Left cardiac atrium (tissue), 4 donors: ENCODE measurements at places on chromosomes 4 and X.
A peak's percentile ranks its signal among the peaks of the same experiment; 100 is the strongest.

GRCh38 chr4:94595880-94596483 lies 144.2 kb downstream of the PDLIM5 start:
- DNase-seq, result no peak

GRCh38 chrX:68842351-68842750 lies 13.5 kb downstream of the EFNB1 start:
- no peak for DNase-seq

GRCh38 chr4:27728892-27729291 lies 868.3 kb downstream of the STIM2 start:
- DNase-seq, result no peak

DNA sequence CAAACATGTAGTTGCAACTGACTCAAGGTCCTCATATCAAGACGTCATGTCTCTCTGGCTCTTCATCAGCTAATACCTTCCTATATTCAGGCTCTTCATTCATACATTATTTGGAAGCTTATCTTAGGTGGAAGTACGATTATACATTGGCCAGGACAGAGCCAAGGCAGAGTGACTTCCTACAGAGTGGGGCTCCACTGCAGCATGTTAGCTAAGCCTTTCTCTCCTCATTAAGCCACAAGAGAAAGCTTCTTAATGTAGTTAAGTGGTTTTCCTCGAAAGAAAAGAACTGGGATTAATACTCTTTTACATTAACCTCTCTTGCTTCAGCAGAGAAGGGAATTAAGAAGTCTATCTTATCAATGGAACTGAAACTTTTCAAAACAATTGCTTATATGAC lies 15.0 kb downstream of the C4orf33 start:
- DNase-seq, result no peak

GRCh38 chrX:18377796-18378195 lies 23.3 kb upstream of the SCML2 start:
- DNase-seq, result no peak

- DNase-seq, result no peak
Measured at GRCh38 chr4:174591243-174592021, 69.1 kb upstream of the HPGD start.

GRCh38 chrX:130228871-130229270 lies 39.8 kb downstream of the ZNF280C start:
- DNase-seq, result no peak

DNA sequence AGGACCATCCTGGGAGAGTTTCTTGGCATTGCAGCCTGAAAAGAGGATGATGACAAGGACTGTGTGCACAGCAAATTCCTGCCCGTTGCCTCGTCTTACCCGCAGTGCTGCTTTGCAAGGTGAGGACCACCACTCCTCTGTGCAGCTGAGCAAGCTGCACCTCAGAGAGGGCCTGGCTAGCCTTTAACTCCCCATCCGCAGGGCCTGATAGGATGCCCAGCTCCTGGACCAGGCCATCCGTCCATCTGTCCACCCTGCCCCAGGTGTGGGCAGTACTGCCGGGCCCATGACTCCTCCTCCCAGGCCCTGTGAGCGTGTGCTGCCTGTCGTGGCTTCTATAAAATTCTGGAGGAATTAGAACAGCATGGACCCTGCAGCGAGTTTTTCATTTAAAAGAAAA lies 43.9 kb upstream of the PPP2R2C start:
- DNase-seq, result no peak

DNA sequence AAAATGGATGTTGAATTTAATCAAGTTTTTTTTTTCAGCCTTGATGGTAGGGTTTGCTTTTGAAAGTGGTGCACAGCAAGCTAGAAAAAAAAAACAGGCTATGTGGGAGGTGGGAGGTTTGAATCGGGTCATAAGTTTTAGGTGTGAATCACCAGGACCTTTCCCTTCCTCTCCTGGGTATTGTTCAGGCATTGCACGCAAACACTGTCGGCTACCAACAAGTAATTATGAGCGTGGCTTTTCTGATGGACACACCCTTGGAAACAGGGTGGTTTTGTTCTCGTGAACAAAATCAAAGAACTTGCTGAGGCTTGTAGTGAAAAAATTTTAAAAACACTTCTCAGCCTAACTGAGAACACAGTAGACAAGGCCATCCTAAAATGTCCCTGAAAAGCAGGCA lies 18.1 kb downstream of the PIR start:
- no peak for DNase-seq

- DNase-seq, result no peak
Measured at GRCh38 chr4:173735049-173735448, 205.0 kb upstream of the HAND2 start.

- DNase-seq, result no peak
Measured at GRCh38 chr4:140839888-140840790, 84.0 kb upstream of the TBC1D9 start.

GRCh38 chrX:123983240-123983639 lies 21.7 kb downstream of the STAG2 start:
- DNase-seq, result no peak

DNA sequence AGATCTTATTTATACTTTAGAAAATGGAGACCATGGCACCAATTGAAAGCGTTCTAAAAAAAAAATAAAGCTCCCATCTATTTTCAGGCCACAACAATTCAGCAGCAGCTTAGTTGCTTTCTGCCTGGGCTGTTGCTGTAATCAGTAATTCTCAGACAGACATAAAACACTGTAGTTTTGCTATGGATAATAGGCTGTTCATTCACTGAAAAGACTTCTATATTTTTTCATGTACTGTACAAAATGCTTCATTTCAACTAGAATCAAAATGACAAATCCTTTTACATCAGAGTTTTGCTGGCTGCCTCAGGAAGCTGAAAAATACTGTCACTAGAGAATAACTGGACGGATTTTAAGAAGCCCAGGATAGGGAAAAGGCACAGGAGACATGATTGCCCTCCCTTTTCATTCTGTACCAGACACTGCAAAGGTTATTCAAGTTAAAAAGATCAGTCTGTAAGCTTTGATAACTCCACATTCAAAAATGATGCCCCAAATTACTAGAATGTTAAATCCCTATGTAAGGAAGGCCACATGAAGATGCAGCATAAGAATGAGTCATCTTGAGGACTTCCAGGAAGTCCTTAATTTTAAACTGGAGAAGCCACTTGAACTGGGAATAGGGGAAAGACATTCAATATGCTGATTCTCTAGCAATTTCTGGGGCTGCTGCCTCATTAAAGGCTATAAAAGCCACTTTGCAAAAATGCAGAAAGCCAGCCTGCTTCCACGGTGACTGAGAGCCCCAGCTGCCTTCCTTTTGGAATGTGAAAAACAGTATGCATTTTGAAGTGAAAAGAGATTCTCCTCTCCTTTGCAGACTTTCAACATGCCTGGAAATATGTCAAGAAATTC lies 403.2 kb upstream of the RASGEF1B start:
- no peak for DNase-seq

GRCh38 chr4:38091636-38092035 lies 131.4 kb downstream of the PTTG2 start:
- no peak for DNase-seq

GRCh38 chrX:319579-320125 lies 1.1 kb upstream of the GTPBP6 start:
- peak; percentile 51 for DNase-seq

- no peak for DNase-seq
Measured at GRCh38 chr4:7041801-7042502, 1.2 kb upstream of the TADA2B start.

DNA sequence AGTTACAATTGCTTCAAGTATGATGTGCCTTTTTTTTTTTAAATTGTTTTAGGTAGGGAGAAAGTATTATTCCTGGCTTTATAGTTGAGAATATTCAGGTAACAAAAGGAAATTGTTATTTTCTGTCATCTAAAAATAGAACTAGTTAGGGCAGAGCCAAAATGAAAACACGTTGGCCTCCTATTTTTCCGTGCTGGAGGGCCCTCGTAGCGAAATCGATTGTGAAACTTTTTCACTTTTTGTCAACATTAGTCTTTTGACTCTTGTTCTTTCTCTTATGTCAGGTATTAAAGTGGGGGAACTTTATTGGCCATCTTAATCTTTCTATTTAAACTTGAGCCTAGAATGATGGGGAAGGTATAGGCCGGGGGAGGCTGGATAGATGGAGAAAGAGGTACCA lies 104.9 kb downstream of the ARHGAP10 start:
- DNase-seq, result no peak

- no peak for DNase-seq
Measured at GRCh38 chr4:101174679-101175345, 172.5 kb downstream of the PPP3CA start.

GRCh38 chr4:25190407-25190806 lies 30.2 kb upstream of the SEPSECS start:
- DNase-seq, result no peak

- DNase-seq, result no peak
Measured at GRCh38 chr4:164467493-164467892, 286.4 kb upstream of the SMIM31 start.

- no peak for DNase-seq
Measured at GRCh38 chr4:3640587-3640962, 108.4 kb upstream of the LRPAP1 start.

DNA sequence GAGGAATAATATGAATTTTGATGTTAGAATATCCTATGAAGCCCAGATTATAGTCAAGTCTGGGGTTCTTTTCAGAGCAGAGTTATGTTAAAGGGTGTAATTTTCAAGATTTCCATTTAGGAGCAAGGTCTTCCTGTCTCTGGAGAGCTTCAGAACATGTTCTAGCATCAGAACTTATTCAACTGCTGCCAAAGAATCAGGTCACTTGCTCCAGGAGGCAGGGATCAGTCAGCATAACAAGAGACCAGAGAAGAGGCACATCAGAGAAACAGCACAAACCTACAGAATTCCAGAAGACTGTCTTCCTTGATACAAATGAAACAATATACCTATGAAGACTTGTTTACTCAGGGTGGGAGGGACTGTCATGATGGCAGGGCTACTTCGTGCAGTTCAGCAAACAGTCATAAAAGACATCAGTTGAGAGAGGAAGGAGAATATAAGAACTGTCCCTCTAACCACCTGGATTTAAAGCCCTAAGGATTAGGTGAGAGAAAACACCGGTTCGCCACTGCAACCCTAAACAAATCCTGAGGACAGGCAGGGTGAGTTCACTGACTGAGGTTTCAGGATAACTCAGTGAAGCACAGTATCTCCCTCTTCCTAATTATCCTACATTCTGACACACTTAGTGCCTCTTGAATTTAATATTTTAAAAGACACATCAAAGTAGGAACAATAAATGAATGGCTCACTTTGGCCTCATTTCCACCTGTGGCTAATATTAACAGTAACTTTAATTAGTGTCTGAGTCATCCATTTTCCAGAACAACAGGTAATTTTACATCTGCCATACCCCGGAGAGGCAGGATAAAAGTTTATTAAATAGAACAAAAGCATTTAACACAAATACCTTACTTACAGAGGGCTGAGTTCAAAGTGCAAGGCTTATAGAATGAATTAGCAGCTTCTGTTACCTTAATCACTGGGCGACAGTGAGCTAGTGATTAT lies 93.0 kb downstream of the HDAC8 start:
- no peak for DNase-seq

GRCh38 chrX:100745806-100746537 lies 14.1 kb upstream of the SYTL4 start:
- no peak for DNase-seq

DNA sequence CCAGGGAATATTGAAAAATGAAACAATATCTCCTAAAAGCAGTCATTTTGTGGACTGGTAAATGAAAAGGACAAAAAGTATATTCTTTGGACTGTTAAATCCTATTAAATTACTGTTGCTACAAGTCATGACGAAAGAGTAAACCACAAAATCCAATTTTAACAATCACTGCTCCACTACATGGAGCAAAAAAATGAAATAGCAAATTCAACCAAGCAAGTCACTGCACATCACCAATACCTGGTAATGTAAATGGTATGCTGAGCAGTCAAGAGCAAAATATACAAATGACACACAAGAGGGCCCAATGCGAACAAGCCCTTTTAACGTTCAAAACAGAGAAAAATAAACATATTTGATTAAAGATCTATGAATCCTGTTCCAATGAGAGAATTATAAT lies 126.2 kb downstream of the KLHL13 start:
- no peak for DNase-seq

- DNase-seq, result no peak
Measured at GRCh38 chrX:13369256-13370030, 49.6 kb upstream of the ATXN3L start.

GRCh38 chr4:168508683-168509082 lies 11.8 kb downstream of the PALLD start:
- no peak for DNase-seq

GRCh38 chr4:40514497-40514951 lies 115.1 kb downstream of the RBM47 start:
- no peak for DNase-seq

DNA sequence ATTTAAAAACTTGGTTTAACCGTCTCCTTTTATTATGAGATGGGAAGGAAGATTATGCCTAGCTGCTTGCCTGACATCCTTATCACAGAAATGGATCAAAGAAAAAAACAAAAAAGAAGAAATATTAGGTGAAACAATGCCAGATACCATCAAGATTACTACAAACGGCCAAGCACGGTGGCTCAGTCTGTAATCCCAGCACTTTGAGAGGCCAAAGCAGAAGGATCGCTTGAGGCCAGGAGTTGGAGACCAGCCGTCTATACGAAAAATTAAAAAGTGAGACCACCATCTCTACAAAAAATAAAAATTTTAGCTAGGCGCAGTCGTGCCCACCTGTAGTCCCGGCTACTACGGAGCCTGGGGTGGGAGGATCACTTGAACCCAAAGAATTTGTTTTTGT lies 2.3 kb downstream of the FRYL start:
- DNase-seq, result no peak

GRCh38 chr4:85399270-85399669 lies 75.7 kb upstream of the ARHGAP24 start:
- DNase-seq, result no peak

GRCh38 chrX:13010546-13010945 lies 33.9 kb downstream of the FAM9C start:
- DNase-seq, result no peak

DNA sequence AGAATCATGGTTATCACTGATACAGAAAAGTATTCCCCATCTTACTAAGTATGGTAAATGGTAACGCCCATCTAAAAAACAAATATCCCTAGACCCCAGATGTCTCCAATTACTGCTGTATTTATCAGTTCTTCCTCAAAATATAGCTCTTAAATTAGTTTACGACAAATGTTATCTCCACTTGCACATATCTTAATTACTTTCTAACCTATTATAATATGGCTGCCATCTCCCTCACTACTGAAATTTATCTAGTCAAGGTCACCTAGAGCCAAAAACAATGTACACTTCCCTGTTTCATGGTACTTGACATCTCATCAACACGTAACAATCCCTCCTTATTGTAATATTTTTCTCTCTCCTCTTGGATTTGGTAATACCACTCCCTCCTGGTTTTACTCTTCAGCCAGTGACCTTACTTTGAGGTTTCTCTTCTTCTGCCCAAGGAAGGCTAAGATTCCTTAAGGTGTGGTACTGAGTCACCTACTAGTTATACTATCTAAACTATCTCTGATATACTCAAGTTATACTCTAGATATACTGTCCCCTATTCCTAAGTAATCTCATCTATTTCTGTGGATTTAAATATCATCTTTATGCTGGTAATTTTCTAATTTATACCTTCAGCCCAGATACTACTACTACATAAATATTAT lies 8.6 kb downstream of the LCORL start:
- DNase-seq, result no peak

- no peak for DNase-seq
Measured at GRCh38 chr4:75605928-75606327, 24.4 kb downstream of the CDKL2 start.
